CD4-positive, alpha-beta T cell treated with Interleukin-2 at 100 ng/mL for 4 hours (primary cell): ENCODE measurements at places on chromosomes 7 and 10.
A peak's percentile ranks its signal among the peaks of the same experiment; 100 is the strongest.

DNA sequence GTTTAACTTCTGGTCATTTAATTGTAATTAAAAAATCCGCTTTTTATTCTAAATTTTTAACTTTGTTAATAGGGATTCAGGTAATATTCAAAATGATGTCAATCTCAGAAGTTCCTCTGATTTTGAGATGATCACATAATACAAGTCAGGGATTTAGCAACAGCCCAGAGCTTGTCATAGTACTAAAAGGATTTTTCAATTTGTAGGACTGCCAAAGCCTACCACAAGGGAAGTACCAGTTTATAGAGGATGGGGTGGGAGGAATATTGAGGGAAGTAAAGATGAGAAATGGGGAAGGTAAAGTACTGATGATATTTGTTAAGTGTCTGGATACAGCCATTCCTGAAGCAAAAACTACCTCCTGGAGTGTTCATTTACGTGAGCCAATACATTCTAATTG lies 278.2 kb upstream of the TEX47 start:
- no peak for DNase-seq

DNA sequence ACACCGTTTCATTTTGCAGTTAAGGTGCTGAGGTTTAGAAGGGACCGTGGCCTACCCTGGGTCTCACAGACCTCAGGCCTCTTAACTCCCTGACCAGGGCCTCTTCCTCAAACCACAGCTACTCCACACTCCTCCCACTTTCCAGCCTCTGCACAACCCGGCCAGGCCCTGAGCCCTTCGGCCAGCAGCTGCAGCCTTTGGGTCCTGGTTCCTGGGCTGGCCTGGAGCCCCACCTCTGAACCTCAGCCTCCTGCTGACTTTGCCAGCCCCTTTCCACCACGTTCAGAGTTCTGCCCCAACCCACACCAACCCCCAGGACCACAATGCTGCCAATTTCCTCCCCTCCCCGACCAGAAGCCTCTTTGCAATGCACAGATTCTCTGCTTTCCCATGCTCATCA lies 84.1 kb downstream of the VOPP1 start:
- no peak for DNase-seq

DNA sequence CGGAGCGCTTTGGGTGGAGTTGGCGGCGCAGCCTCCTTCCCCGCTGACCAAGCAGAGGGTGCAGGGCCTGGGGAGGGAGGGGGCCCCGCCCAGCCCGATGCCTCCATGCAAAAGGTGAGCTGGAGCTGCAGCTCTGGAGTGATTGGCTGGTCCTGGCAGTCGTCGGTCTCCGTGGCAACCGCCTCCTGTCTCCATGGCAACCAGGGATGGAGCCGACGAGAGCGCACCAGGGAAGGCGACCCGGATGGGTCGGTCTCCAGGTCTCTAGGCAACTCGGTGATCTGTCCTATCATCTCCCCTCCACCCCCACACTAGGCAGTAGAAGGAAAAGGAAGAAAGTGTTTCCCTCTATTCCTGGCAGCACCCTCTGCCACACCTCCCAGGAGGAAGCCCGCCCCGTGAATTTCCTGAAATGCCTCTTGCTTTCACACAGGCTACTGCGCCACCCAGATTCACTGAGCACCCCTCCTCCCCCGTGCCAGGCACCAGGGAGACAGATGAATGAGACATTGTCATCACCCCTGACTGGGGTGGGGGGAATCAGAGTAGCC lies 647 bp upstream of the NACAD start:
- peak; percentile 56 for DNase-seq

GRCh38 chr10:63501954-63502353 lies 19.2 kb upstream of the REEP3 start:
- DNase-seq: no peak

- DNase-seq: no peak
These were observed 74.6 kb upstream of the STRIP2 start for GRCh38 chr7:129359638-129360037.

DNA sequence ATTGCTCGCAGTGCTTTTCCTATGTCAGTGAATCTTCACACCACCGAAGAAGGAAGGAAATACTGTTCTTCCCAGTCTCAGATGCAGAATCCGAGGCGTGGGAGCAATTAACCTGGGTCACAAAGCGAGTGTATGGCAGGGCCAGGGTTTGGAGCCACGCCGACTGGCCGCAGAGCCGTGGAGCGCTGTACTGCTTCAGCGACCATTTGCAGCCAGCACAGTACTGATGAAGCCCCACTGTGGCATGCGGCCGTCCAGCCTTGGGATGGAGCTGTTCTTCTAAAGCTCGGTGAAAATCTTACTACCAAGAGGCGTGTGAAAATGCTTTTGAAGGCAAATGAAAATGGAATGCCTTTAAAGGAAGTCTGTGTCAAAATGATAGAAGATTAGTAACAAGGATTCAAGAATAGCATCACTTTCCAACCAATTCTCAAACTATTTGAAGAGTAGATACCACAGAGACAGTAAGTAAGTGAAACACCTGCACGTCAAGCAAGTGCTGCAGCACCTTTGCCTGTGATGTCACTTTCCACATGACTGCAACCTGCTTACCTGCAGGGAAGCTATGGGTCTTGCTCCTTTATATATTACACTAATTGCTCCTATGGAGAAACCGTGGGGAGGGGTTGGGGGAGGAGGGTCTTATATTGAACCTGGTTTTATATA lies 4.9 kb downstream of the PPP2R2D start:
- DNase-seq: no peak
